ENCODE measurements at places on chromosomes 5 and 9. TPM values are rescaled to one million over a fixed set of nuclear protein-coding genes. Genes with fewer than 3 reads are reported as not detected.

The IFNB1 gene
- not detected for total RNA-seq

The ENHO gene
- total RNA-seq, result not detected

The TGFBI gene
- 671 TPM for total RNA-seq

The SH3PXD2B gene
- 19.8 TPM for total RNA-seq

The PCDHA9 gene
- not detected for total RNA-seq

The MAMDC2 gene
- total RNA-seq, result 0.86 TPM

The TPPP gene
- under 0.01 TPM for total RNA-seq

The FIBCD1 gene
- 2.8 TPM for total RNA-seq

The GFRA3 gene
- not detected for total RNA-seq

The LRRC19 gene
- total RNA-seq, result not detected

The PPP3R2 gene
- total RNA-seq, result not detected

The CXXC5 gene
- 15.6 TPM for total RNA-seq

The PCDHGA12 gene
- 15.6 TPM for total RNA-seq

The ASS1 gene
- total RNA-seq, result 85.3 TPM

The SLC28A3 gene
- total RNA-seq, result not detected

The FBN2 gene
- total RNA-seq, result 63.1 TPM

The TOR4A gene
- 58.7 TPM for total RNA-seq

The ZNF454 gene
- 0.53 TPM for total RNA-seq

The C9 gene
- not detected for total RNA-seq

The TRPM6 gene
- not detected for total RNA-seq

The TBC1D2 gene
- 56.0 TPM for total RNA-seq

The EIF4E1B gene
- not detected for total RNA-seq

The MARCHF11 gene
- not detected for total RNA-seq

The SOHLH1 gene
- total RNA-seq, result not detected

The STPG3 gene
- not detected for total RNA-seq

The PRRX2 gene
- total RNA-seq, result not detected

The ZNF879 gene
- total RNA-seq, result 1.9 TPM

The FRRS1L gene
- total RNA-seq, result under 0.01 TPM

The SELENOP gene
- total RNA-seq, result 62.8 TPM

The PCDHB6 gene
- not detected for total RNA-seq

The FSTL4 gene
- not detected for total RNA-seq

The URM1 gene
- total RNA-seq, result 45.3 TPM

The MVB12B gene
- total RNA-seq, result 5.3 TPM

The CHSY3 gene
- 5.0 TPM for total RNA-seq

The CSF1R gene
- 0.18 TPM for total RNA-seq

The GCNT4 gene
- 0.58 TPM for total RNA-seq

The ANKRD31 gene
- not detected for total RNA-seq

The KIF20A gene
- 104 TPM for total RNA-seq

The SPATA9 gene
- not detected for total RNA-seq

The NUTM2F gene
- total RNA-seq, result not detected

The ARHGAP26 gene
- 1.9 TPM for total RNA-seq

The CCNO gene
- total RNA-seq, result not detected

Measured in myometrial cell (primary cell).